Stimulated activated CD4-positive, alpha-beta T cell treated with anti-CD3 and anti-CD28 coated beads, TNF-alpha, amount 100 ng/mL, for 24 hours (primary cell): ENCODE measurements at places on chromosomes 4 and X.

DNA sequence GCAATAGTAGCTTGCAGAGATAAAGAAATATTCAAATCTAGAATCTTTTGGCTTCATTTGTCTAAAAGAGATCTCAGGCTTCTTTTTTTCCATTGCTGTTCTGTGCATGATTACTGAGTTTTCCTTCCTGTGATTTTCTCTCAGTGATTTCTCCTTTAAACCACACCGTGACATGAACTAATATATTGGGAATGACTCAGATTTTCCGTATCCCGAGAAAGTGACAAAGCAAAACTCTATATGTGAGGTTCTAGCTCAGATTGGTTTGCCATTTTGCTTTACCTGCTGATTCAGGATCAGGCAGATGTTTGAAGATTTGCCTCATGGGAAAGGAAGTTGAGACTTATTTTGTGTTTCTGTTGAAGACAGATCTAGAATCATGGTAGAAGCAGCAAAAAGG lies 59.4 kb downstream of the MTHFD2L start:
- no peak for DNase-seq

DNA sequence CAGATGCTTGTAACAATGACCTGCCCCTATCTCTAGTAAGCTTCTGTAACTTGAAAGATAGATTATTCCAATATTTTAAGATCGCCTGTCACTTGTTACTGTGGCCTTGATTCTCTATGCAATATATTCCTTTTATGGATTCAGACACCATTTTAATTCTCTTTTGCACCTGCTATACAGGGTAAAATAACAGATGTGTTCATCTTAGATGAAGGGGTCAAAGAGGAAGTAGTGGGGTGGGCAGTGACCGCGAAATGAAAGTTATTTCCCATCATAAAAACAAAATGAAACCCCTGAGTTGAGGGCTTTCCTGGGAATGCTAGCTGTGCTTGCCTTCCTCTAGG lies 175.9 kb downstream of the TSPAN5 start:
- DNase-seq = no peak

DNA sequence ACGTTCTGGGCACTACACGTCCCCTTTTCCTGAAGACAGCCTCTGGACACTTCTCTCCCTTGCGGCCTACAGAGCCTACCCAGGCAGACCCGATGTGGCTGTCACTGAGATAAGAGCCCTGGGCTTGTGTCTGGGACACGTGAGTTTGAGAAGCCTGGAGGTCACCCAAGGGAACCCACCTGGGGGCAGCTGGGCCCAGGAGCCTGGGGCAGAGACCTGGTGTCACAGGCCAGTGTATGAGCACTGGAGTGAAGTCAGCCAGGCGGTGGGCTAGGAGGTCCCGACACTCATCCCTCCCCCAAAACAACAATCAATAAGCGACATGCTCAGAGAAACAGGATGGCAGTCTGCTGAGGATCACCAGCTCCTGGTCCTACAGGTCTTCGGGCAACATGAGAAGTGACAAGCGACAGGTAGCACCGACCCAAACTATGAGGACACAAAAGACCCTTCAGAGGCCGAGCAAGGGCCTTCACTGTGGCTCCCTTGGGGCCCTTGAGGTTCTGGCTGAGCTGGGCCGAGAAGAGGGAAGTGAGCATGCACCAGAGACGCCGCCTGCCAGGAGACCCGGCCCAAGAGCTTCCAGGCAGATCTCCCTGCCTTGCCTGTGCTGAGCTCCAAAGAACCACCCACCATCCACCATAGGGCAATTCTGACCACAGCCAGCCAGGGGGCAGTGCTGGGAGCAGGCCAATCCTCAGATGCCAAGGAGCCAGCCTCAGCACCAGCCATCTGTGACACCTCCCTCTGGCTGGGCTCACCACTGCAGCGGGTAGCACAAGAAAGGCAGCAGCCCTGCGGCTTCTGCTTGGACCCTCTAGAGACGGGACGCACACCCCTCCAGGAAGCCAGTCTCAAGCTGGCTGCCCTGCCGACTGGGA lies 11.0 kb upstream of the DUSP9 start:
- no peak for DNase-seq

- no peak for DNase-seq
Observed at GRCh38 chr4:2820216-2820982, 23.2 kb upstream of the ADD1 start.
